WTC11 (cell line): ENCODE measurements at places on chromosomes 12 and 14. TPM values are rescaled to one million over a fixed set of nuclear protein-coding genes. Genes with fewer than 3 reads are reported as not detected.

MYF6 gene
- 0.15 to 0.39 TPM in 2 of 3 replicates, not detected in the other for total RNA-seq

RNF212B gene
- 0.27 to 0.55 TPM (median 0.46 TPM) in 3 replicates for total RNA-seq

DNAI7 gene
- total RNA-seq, result 0.25 TPM in 1 of 3 replicates, not detected in the others

ASB2 gene
- 0.37 to 0.73 TPM (median 0.71 TPM) in 3 replicates for total RNA-seq

LPAR5 gene
- total RNA-seq, result 0.20 to 0.57 TPM (median 0.48 TPM) in 3 replicates

NEUROD4 gene
- not detected in 3 replicates for total RNA-seq

ASPG gene
- total RNA-seq, result 3.4 to 3.8 TPM (median 3.5 TPM) in 3 replicates

DNA sequence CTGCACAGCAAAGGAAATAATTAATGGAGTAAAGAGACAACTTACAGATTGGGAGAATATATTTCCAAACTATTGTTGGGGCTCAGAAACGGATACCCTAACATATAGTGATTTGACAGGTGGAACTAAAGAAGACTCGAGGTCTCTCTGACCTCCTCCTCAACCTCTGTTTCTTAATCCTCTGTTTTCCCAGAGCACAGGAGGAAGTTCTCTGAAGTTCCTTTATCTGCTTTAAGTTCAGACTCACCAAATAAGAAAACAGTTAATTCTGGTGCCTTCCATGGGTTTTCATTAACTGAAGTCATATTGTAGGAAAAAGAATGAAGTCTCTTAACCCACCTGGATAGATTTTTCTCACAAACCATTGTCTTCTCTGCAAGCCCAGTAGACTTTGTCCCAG, 29.2 kb downstream of the CLEC2D start:
- no peak for DNase-seq

DNA sequence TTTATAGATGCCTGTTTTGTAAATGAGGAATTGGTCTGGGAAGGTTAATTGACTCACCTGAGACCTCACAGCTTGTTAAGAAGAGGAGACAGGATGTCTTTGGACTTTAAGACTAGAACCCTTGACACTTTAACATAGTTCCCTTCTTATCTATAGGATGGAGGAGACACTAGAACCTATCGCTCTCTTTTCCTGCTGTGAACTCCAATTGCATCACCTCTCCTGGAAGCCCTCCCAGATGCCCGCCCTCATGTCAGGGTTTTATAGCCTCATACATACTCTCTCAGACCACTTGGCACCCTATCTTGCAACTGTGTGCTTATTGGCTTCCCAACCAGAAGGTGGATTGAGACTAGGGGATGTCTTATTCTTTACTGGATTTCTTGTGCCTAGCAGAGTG, 2.5 kb upstream of the CTDSP2 start:
- no peak for DNase-seq

DNA sequence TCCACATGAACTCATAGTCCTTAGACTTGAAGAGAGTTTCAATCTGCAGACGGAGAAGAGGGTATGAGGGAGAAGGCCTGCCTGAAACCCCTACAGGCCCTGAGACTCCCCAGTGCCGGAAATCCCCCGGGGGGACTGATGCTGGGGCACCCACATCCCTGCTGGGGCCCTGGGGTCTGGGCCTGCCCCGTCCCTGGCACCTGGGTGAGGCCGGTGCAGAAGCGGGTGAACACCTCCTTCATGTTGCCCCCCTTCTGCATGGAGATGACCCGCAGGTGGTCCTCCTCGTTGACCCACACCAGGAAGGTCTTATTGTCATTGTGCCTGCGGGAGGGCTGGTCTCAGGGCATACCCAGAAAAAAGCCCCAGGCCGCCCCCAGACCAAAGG, 2.4 kb downstream of the CKB start:
- DNase-seq, result no peak

DNA sequence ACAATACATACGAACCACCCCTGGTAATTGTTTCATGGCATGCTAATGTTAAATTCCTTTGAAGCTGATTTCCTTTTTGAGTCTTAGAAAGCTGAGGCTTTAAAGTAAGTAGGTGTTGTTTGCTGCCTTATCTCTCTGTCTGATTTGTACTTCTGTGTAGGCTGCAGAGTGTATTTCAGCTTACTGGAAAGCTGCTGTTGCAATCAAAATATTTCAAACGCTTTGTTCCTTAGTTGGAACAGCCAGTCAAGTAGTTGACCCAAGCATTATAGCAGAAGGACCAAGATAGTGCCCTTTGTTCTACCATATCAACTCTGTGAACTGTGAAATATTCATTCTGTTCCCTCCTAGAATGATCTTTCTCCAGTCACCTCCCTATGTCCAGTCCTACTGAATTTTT, 3.1 kb downstream of the PKP2 start:
- no peak for DNase-seq

DNA sequence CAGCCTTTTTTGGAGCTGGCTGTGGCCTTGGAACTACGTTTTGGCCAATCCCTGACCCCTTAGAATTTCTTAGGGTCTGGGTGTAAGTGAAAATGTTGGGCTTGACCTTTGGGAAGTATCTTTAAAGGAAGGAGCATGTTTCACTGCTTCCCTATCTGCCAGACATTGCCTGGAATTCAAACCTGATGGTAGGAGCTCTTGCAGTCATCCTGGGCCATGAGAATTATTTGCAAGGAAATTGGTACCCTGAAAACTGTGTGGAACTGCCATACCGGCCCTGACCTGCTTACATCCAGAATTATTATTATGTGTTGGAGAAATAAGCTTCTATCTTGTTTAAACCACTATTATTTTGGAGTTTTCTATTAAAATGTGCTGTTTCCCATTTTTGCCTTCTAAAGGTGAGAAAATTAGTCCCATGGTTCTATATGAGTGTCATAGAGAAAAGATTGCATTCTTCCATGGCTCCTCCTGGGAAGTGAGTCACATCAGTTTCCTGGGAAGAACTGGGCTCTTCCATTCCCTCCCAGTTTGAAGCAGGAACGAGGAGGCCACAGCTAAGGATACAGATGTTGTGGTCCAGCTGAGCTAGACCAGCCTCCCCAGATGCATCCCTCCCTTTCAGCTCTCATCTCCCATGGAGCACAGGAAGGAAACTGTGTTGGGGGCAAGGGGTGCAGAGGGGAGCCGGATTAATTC, 9.5 kb upstream of the PGF start:
- no peak for DNase-seq

DNA sequence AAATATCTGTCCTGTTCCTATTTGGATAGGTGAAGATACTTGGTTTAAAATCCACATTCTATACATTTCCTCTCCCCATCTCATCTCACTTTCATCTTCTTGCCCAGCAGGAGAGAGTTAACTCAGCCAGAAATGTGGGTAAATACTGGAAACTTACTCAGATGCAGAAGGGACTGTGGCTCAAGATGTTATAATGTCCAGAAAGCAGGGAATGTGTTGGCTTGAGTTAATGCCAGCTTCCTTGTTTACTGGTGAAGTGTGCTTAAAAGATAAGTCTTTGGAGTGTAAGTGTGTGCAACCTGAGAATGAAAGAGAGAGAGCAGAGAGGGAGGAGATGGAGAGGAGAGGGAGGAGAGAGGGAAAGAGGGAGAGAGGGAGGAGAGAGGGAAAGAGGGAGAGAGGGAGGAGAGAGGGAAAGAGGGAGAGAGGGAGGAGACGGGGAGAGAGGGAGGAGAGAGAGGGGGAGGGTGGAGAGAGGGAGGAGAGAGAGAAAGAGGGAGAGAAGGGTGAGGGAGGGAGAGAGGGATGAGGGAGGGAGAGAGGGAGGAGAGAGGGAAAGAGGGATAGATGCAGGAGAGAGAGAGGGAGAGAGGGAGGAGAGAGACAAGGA, 22.0 kb upstream of the SNRPF start:
- DNase-seq, result no peak

- no peak for DNase-seq
Observed at GRCh38 chr12:129877411-129877810, 26.4 kb downstream of the TMEM132D start.

- no peak for DNase-seq
Observed at GRCh38 chr12:32574585-32574984, 104.5 kb upstream of the DNM1L start.

- DNase-seq, result peak; percentile 22
Observed at GRCh38 chr12:114868995-114869834, 185.2 kb upstream of the TBX3 start.

GRCh38 chr14:91379579-91379932, 38.1 kb downstream of the CCDC88C start:
- no peak for DNase-seq

DNA sequence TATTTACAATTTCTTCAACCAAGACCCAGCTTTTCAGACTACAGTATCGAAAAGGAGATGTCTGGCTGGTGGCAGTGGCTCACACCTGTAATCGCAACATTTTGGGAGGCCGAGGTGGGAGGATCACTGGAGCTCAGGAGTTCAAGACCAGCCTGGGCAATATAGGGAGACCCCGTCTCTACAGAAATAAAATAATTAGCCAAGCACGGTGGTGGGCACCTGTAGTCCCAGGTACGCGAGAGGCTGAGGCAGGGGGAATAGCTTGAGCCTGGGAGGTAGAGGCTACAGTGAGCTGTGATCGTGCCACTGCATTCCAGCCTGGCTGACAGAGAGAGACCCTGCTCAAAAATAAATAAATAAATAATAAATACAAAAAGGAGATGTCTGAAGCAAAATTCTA, 530.5 kb downstream of the BCL11B start:
- no peak for DNase-seq

GRCh38 chr12:19298836-19299605, 140.3 kb upstream of the AEBP2 start:
- DNase-seq, result no peak

DNA sequence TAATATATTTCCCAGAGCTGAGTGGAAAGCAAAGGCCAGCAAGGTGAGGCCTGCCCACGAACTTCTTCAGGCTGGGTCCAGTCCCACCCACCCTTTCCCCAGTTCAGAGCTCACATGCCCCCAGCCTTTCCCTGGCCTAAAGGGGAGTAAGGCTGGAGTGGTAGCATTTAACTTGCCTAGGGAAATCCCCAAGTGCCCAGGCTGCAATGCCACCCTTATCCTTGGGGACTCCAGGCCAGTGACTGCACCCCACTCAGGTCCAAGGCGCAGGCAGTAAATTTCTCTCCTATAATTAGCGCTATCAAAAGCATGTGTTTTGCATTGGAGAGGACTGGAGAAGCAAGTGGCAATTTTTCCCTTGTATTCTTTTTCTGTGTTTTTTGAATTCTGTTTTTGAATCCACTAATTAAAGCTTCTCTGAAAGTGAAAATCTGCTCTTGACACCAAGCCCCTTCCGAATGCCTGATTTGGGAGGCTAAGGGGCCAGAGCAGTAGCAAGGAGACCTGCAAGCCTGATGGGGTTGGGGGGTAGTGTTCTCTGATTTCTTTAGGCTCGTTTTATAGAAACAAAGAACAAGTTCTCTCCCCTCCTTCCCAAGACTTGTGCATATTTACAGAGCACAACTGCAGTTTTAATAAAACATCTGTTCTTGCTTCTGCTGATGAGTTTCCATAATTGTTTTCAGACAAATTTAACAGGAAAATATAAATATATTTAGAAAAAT, 3.5 kb upstream of the HOXC6 start:
- no peak for DNase-seq

GRCh38 chr14:76829013-76829365, 2.8 kb downstream of the LRRC74A start:
- DNase-seq, result no peak

- DNase-seq, result no peak
Observed at GRCh38 chr14:59814988-59815387, 55.6 kb downstream of the RTN1 start.

GRCh38 chr14:61461808-61462275, 140.5 kb downstream of the PRKCH start:
- no peak for DNase-seq

DNA sequence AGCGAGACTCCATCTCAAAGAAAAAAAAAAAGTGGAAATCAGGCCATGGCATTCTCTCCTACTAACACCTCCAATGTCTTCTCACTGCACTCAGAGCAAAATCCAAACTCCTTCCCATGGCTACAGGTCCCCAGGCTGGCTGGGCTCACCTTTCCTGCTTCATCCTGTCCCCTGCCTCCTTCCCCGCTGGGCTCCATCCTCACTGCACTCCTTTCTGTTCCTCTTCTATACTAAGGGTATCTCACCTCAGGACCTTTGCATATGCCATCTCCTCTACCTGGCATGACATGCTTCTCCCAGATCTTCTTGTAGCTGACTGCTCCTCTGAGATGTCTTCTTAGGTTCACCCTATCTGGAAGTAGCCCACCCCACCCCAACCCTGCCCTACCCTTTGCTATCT, 111.1 kb downstream of the DPF3 start:
- no peak for DNase-seq

DNA sequence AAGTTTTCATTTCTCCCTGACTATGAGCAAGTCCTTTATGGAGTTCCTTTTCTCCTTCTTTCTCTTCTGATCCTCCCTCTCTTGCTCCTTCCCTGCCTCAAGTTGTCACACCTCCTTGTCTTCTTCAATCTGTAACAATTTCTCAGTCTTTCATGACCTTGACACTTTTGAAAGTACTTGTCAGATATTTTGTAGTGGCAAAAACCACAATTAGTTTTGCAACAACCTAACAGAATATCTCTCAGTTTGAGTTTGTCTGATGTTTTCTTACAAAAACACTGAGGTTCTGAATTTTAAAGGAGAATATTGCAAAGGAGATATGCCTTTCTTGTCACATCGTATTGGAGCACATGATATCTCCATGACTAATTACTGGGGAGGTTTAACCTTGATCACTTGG, 4.1 kb upstream of the CRADD start:
- no peak for DNase-seq

DNA sequence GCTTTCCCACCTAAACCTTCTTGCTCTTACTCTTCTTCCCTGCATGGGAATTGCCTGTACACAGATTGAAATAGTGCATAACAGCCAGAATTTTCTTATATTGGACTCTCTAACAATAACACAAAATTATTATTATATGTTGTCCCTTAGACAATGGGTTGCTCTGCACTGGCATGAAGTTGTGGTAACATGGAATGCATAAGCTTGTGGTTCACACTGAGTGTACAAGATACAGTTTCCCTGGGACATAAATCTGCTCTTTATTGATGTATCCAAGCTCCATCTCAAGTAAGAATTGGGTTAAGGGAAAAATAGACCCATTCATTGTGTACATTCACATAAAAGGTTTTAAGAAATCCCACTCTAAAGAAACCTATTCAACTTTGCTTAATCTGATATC, 114.4 kb upstream of the NTF3 start:
- no peak for DNase-seq

DNA sequence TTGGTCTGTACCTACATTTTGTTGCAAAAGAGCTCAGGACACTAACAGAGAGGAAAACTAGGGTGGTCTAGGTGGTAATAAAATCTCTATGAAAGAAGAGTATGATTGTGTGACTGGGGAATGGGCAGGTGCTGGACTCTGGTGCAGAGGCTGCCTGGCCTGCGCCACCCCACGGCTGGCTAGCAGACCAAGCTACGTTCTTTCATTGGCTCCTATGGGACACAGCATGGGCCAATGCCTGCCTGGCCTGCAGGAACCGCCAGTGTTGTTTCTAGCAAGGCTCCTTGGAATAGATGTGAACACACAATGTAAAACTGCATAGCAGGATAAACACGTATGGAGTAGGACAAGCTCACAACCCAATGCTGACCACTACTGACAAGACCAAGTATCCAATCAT, 51.7 kb upstream of the CORO1C start:
- no peak for DNase-seq

DNA sequence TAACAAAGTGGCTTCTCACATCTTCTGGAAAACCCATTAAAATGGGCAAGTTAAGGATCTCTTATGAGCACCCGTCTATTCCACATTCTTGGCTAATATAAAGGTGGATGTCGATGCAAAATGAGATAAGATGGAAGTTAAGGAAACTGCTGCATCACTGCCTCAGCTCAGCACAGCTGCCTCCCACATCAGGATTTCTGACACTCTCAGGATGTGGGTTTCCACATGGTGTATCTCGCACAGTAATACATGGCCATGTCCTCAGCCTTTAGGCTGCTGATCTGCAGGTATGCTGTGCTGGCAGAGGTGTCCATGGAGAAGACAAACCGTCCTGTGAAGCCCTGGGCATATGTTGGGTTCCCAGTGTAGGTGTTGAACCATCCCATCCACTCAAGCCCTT, 1348.0 kb downstream of the TMEM121 start:
- no peak for DNase-seq
